HL-60 (cell line): ENCODE measurements at places on chromosomes 5 and 9.
A peak's percentile ranks its signal among the peaks of the same experiment; 100 is the strongest.

DNA sequence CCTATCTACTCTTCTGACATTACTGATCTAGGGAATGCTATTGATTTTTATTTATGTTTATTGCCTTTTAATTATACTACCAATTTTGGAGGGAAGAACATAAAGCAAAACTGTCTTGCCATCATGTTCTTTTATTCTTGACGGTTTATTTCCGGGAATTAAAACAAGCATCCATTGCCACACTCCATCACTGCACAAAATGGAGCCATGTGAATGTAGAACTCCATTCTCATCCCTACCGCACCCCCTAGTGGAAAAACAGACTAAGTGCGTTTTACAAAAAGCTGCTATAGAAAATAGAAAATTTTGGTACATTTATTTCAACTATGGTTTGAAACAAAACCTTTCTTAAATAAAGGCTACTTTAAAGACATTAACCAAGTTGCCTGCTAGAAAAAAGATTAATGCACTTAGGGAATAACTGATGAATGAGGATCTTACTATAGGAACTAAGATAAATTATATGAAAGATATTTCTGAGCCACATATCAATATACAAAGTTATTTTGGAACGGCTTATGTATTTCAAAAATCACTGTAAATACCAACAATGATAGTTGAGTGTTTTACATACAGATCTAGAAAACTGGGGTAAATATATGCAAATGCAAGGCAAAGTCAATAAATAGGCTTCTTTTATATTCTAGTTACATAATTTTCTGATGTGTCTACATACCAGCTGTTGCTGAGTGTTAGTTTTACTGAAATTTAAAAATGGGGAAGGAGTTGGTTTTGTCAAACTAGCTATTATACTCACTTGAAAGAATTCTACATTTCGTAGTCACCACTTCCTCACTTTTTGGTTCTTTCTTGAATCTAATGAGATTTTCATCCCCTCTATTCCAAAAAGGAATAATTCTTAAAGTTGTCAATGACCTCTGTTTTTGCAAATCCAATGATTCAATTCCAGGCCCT lies 26.5 kb downstream of the OXCT1 start:
- peak; percentile 41 for DNase-seq

DNA sequence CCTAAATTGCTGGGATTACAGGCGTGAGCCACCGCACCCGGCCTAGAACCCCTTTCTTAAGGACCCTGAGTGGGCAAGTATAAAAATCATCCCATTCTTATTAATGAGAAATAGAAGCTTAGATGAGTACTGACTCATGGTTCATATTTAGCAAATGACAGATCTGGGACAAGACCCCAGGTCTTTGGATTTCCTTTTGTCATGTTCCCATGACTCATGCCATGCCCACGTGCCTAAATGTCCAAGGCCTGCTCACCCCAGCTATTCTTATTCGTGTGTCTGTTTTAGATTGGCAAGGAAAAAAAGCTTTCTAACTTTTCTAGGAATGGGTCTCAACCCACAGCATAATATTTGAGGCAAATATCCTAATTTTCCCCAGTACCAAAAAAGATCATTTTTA lies 57.7 kb upstream of the RPS23 start:
- DNase-seq: no peak

- DNase-seq: no peak
These were observed 49.2 kb upstream of the TESK1 start for GRCh38 chr9:35555881-35556280.

GRCh38 chr9:71857159-71857558 lies 53.8 kb downstream of the ABHD17B start:
- DNase-seq: no peak

DNA sequence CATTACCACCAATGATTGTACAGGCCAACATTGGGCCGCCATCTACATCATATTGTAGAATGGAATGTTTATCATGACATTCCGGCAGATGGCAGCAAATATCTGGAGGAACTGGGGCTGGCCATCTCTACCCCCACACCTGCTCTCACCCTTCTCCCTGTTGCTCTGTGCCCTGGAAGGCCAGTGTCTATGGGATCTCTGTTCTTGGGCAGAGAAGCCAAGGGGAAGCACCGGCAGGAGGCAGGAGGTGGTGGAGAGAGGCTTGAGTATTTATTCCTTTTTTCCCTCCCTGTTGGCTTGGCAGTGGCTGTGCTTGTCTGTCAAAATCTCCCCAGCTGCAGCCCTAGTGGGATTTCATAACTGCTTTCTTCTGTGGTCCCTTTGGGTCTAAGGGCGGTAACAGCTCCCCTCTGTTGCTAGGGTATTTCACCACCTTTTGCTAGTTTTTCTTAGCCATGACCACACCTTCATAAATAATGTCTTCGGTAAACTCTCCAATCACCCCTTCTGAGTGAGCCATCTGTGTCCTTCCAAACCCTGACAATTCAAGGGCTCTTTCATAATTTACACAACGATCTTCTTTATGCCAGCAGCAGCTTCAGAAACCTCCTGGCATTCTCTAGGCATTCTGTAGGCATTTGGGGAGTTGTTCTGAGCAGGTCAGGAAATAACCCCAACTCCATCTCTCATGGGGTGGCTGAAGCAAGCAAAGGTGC lies 225.8 kb downstream of the MELK start:
- no peak for DNase-seq

GRCh38 chr5:178387856-178388190 lies 155.2 kb upstream of the PHYKPL start:
- DNase-seq: no peak

- no peak for DNase-seq
These were observed 120.4 kb upstream of the PTGER4 start for GRCh38 chr5:40559306-40559705.

DNA sequence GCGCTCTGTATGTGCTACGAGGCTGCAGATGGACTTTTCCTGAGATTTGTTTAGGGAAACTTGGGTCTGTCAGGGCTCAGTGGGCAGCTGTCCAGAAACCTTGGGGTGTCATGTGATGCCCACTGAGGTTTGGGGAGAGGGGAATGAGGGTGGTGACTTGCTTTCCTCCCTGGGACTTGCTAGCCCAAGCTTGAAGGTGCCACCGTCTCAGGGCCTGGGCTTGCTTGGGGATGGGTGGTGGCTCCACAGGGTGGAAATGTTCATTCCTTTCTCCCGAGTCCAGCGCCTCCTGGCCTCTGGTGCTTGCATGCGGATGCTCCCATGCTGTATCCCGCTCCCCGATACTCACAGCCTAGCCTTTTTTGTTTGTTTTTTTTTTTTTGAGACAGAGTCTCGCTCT lies 33.3 kb downstream of the ZNF618 start:
- DNase-seq: no peak

DNA sequence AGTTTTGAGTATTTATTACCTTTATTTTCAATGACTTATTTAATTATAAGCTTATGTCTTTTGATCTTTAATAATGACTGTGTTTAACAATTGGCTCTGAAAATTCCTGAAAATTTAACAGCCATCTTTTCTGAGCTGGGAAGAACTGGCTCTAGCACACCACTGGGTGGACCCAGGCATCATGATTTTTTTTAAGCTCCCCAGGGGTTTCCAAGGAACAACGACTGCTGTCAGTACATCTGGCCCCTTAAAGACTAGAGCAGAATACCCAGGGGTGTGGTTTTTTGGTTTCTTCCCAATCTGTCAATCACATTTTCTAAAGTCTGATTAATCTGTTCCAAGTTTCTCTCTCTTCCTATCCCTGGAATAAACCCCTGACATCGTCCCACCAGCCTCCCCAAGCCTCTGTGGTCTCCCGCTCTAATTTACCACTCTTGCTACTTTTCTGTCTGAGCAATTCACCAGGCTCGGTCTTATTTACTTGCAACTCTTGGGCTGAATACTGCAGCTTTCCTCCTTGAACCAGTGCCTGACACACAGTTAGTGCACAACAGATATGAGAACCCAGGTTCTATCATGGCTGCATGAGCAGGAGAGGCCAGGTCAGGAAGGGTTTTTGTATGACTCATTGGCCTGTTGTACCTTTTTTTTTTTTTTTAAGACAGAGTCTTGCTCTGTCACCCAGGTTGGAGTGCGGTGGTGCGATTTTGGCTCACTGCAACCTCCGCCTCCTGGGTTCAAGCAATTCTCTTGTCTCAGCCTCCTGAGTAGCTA lies 321.9 kb downstream of the ZSWIM6 start:
- no peak for DNase-seq

- DNase-seq: no peak
These were observed 260.1 kb upstream of the SLC24A2 start for GRCh38 chr9:20048985-20049384.

DNA sequence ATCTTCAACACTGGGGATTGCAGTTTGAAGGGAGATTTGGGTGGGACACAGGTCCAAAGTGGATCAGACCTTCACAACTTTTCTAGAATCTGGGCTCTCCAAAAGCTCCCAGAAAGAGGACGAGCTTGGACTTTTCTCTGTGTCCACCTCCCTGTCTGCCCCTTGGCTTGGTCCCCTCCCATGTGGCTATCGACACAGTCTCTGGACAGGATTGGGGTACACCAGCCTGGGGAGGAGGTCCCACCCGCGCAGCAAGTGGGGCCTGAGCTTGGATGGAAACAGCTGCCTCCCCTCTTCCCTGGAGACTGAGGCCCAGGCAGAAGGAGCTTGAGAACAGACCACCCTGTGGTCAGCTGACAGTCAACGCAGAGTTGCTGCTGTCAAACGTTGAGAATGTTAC lies 84.6 kb upstream of the FCN1 start:
- no peak for DNase-seq

GRCh38 chr9:130421802-130422276 lies 22.9 kb upstream of the ASS1 start:
- no peak for DNase-seq

DNA sequence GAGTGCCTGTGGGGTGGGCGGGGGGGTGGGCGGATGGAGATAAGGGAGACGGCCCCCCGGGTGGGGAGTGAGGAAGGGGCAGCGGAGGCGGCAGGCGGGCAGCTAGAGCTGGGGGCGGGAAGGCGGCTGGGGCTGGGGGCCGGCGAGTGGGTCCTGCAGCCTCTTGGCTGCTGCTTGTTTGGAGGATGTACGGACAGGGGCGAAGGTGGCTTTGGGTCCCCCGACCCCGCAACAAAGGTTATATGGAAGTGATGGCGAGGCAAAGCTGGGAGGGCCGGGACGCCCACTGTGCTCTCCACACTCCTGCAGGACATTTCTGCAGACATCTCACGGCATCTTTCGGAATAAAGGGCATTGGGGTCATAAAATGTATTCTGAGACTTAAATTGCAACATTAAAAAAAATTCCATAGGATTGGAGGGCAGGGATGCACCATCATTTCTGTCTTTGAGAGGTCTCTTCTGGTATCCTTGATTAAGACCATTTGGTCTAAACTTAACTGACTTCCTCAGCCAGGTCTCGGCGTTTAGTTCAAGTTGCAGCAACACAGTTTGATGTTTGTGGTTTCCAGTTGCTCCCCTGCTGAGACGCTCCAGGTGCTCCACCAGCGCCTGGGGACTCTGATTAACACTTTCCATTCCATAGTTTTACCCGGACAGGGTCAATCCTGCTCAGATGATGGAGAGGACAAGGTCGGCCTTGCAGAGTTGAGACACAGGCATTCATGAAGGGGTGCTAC lies 101.6 kb upstream of the SSBP2 start:
- no peak for DNase-seq

- DNase-seq: no peak
These were observed 68.5 kb upstream of the CACNA1B start for GRCh38 chr9:137809040-137809576.

- no peak for DNase-seq
These were observed 160.5 kb upstream of the MSX2 start for GRCh38 chr5:174563899-174564298.

DNA sequence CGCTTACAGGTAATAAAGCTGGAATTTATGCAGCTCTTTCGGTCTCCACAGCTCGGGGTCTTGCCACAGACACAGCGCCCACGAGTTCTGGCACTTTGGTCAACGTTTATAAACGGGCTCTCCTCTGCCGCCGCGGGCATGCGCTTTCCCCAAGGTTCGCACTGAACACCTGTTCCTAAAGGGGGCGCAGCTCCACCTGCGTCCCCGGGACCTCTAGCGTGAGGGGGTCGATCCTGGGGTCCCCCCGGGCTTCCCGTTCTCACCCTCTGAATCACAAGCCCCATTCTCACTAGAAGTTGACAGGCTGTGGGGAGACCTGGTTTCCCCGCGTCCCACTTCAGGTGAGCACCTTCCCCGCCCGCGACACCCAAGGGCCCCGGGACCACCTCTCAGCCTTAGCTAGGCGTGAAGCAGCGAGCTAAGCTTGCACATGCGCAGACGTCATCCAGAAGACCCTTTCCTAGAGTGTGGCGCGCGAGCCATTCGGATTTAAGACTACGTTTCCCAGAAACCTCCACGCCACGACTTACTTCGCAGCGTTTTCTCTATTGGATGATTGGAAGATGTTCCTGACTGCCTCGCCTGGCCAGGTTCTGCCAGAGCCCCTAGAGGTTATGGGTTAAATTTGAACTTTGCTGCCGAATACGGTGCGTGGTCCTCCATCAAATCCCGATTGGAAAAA lies 21.3 kb upstream of the ZNF782 start:
- peak; percentile 75 for DNase-seq

- DNase-seq: no peak
These were observed 15.7 kb downstream of the USP20 start for GRCh38 chr9:129850821-129851550.

GRCh38 chr5:65803699-65804391 lies 81.8 kb downstream of the NLN start:
- peak; percentile 63 for DNase-seq

DNA sequence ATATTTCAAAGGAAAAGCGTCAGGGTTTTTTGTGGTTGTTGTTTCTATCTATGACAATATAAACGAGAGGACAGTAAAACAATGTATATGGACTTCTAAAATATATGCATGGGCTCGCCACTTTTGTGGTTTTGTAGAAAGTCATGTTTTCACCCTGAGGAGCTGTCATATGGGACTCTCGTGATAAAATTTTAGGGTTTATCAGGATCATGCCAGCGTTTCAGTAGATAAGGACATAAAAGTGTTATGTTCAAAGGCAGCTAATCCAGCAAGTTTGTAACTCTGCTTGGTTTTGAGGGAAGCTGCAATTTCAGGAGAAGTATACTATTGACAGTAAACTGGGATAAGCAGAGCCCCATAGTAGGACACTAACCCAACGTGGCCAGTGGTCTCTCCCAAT lies 120.3 kb downstream of the CDC42SE2 start:
- no peak for DNase-seq

DNA sequence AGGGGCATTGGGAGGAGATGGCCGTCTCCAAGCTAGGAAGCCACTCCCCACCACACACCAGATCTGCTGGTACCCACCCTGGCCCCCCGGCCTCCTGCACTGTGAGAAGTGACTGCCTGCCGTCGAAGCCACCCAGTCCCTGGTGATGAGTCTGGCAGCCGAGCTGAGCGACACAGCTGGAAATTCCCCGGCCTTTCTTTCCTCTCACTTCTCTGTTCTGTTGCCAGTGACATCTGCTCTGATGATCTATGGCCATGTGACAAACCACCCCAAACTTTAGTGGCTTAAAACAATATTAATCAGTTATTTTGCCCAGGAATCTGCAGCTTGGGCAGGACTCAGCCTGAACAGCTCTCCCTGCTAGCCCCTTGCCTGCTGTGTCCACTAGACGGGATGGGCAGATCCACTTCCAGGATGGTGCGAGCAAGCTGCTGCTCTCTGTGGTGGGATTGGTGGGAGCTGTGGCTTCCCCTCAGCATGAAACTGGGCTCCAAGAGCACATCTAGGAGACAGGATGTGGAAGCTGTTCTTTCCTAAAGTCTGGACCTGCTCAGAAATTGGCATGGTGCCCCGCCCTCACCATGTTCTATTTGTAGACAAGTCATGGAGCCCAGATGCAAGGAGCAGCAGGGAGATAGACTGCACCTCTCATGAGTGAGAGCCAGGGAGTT lies 211.2 kb downstream of the GADD45G start:
- no peak for DNase-seq
